Fibroblast of the conjunctiva (primary cell): ENCODE measurements at places on chromosomes 7 and 10.

GRCh38 chr7:100865938-100866728 is 1.1 kb upstream of the TRIP6 start:
- no peak for DNase-seq

DNA sequence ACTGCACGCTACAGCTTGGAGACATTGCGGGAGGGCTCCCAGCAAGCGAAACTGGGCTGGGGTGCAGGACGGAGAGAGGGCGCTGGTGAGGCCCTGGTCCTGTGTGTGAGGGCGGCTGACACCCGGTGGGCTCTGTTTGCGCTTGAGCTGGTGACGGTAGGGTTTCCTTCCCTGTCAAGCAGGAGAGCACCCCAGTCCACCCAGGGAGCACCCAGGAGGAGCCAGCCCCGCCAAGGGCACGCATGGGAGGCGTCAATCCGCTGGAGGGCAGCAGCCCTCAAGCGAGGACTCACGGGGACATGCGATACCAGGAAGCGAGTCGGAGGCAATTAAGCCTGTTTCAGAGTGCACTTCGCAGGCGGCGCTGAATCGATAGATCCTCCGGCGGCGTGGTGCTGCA is 109.4 kb downstream of the MAD1L1 start:
- DNase-seq = no peak

DNA sequence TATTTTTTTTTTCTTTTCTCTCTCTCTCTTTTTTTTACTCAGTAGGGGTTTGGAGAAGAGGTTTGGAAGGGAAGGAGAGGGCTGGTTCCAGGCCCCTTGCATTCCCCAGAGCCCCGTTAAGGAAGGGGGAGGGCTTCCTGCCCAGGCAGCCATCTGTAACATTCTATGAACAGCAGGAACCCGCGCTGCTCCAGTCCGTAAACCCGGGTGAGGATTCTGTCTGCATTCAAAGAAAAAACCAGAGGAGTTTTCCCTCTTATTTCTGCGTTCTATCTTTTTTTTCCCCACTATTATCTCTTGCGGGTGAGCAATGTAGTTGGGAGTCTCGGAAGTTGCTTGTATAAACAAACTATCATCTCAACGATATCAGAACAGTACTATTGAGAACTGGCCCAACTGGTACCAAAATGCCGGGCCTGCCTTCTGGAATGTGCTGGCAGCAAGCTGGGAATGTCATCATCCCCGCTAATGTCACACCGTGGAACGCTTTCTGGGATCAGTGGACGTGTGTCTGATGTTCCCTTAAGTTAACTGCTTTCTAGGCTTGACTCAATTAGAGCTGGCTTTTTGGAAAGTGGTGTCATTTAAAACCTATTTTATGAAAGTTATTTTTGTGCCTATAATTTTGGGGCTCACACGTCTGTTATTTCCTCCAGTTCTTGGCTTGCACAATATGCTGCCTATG is 153.1 kb upstream of the MEOX2 start:
- DNase-seq = no peak

DNA sequence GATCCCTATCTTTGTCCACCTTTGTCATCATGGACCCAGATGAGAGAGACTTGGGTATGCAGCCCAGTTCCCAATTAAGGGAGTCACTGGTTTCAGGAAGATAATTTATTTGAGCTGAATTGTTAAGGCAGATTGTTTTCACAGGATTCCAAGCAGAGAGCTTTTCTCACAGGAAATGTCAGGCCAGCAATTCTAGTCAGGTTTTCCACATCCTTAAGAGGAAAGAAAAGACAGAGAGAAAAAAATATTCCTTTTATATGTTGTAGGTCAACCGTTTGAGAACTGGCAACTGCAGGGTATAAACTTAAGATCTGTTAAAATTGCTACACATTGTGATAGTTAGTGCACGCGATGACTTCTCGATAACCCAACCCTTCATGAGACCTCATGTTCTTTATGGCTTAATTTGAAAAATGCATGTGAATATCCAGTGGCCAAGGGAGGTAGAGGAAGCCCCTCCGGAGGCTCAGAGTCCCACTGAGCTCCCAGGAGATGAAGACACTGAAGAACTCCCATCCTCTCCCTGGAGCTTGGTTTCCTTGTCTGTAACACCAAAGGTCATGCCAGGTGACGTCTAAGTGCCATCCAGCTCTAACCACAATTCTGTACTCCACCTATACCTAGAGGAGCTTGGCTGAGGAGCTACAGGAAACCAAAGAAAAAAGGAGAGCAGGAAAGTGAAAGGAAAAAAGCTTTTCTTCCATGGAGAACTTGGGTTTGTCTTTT is 45.6 kb downstream of the MINDY4 start:
- no peak for DNase-seq

GRCh38 chr10:80464557-80465450 is 10.7 kb downstream of the TSPAN14 start:
- no peak for DNase-seq

GRCh38 chr7:127474457-127474856 is 81.9 kb upstream of the ZNF800 start:
- DNase-seq = no peak

DNA sequence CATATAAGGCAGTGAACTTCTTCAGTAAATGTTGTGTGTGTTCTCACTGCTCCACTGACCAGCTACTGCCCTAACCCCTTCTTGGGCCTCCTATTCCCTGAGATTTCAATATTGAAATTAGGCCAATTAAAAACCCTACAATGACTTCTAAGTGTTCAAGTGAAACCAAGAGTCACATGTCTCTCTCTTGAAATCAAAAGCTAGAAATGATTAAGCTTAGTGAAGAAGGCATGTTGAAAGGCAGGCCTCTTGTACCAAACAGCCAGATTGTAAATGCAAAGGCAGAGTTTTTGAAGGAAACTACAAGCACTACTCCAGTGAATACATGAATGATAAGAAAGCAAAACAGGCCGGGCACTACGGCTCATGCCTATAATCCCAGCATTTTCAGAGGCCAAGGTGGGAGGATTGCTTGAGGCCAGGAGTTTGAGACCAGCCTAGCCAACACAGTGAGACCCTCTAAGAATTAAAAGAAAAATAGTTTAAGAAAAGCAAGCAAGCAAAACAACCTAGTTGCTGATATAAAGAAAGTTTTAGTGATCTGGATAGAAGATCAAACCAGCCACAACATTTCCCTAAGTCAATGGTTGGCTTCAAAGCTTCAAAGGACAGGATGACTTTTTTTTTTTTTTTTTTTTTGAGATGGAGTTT is 22.3 kb downstream of the BRAF start:
- no peak for DNase-seq

GRCh38 chr10:14579405-14579804 is 195.3 kb downstream of the FAM107B start:
- DNase-seq = no peak

DNA sequence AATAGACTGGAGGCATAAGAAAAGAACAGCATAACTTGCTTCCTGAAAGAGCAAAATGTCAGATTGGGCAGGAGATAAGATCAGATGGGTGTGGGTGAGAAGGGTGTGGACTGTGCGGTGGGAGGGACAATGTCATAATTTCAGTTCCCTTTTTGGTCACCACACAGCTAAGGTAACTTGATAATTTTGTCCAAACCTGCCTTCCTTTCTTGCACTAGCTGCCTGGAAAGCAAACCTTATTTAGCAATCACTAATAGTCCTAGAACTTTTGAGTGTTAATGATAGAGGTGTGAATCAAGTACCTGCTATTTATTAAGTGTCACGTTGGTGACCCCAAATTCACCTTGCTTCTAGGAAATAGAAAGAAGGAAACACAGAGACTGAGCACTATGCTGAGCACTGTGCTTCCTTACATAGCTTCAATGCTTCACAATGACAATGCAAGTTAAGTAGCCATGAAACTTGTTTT is 72.4 kb upstream of the SP4 start:
- DNase-seq = no peak

DNA sequence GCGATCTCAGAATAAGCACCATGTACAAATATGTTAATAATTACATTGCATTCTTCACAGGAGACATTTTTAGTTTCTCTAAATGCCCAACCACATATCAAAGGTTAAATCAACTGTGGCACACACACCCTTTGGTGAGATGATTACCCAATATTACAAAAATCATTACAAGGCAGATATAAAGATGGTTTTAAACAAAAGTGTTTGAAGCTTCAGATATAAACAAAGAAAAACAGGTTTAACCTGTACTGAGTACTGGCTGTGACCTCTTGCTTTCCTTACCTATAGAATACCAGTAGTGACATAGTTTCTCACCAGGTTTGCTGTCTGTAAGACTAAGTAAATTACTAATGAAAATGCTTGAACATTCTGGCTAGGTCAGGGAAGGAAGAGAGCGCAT is 360.0 kb upstream of the IGFBP3 start:
- DNase-seq = no peak

GRCh38 chr10:124288928-124289850 is 129.5 kb downstream of the OAT start:
- DNase-seq = no peak

GRCh38 chr10:31001740-31002139 is 29.9 kb downstream of the ZNF438 start:
- no peak for DNase-seq

GRCh38 chr10:69960606-69960987 is 92.0 kb upstream of the MACROH2A2 start:
- DNase-seq = no peak

GRCh38 chr10:75468612-75469005 is 37.2 kb downstream of the LRMDA start:
- DNase-seq = no peak

- DNase-seq = no peak
Measured at GRCh38 chr10:96512524-96513304, 1.0 kb downstream of the TLL2 start.

GRCh38 chr7:84637568-84638338 is 443.2 kb upstream of the SEMA3A start:
- peak; percentile 61 for DNase-seq

DNA sequence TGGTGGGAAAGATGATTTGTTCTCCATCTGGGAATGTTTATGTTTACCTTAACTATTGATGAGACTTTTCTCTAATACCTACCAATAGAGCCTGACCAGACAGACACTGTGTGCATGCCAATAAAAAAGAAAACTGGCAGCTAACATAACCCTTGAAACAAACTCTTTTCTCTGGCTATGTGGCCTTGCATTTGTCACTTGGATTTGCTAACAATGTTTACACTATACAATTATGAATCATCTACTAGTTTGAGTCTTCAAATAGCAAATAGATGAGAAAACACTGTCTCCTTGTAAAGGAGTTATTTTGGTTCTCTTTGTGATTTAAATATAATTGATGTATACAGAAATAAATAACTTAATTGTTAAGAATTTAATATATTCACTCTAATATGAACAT is 273.1 kb downstream of the SEMA3D start:
- no peak for DNase-seq

DNA sequence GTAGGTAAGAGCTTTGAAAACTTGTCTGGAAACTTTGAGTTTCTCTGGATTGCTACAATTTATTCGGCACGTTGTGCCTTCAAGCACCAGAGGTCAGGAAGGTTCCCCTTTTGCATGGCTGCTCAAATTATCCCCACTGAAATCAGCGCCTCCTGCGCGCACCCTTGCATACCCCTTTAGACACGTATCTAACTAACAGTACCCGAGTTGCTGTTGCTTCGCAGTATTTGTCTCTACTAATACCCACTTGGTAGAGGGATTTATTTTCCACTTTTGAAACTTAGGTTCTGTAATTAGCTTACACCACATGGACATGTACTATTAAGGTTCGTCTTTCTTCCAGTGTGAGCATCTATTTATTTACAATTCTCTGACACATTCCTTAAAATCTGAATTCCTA is 1.6 kb downstream of the MEOX2 start:
- DNase-seq = peak; percentile 2

DNA sequence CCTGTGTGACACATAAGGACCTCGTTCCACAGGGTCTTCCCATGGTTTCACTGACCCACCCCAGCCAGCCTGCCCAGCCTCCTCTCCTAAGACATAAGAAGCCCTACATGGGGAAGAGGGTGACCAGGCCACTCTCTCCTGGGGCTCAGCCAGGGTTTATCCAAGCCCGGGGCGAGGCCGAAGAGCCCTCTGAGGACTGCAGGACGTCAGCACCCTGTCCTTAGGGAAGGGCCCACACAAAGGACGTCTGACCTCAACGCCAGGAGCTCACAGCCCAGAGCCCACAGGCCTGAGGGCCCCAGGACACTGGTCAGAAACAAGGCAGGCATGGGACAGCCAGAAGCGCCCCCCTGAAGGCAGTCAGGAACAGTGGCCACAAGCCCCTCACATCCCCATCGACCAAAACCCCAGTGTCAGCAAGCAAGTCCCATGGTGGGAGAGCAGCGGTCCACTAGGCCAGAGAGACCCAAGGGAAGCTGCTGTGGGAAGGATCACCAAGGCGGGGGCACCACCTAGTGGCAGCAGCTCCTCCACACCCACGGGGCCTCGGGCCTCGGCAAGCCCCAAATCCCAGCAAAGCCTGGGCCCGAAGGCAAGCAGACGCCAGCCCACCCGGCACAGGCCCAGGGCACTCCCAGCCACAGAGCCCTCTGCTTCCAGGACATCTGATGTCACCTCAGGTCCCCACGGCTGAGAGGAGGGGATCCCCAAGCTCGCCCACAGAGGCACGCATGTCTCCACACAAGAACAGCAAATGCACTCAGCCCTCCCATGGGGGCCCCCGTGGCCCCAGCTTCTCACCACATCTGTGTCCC is 23.4 kb downstream of the MAD1L1 start:
- peak; percentile 63 for DNase-seq

DNA sequence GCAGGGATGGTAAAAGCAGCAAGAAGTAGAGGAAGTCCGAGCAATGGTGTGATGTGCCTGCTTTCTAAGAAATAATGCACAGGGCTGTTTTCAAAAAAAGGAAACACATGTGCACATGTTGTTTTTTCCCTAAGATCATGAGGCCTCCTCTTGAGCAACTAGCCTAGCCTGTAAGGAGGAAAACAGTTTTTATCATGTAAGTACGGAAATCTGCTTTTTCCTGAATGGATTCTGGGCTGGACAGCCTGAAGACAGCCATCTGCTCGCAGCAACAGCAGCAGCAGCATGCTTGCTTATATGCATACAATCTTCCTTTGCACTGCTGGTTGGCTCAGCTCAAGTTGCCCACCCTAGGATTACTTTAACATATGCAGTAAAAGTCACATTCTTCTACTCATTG is 87.1 kb downstream of the HIBADH start:
- DNase-seq = no peak

GRCh38 chr10:61628875-61629513 is 33.7 kb upstream of the CABCOCO1 start:
- DNase-seq = peak; percentile 85

- no peak for DNase-seq
Measured at GRCh38 chr7:30894866-30895605, 16.6 kb upstream of the AQP1 start.
